ENCODE measurements at places on chromosomes 2 and 18.

DNA sequence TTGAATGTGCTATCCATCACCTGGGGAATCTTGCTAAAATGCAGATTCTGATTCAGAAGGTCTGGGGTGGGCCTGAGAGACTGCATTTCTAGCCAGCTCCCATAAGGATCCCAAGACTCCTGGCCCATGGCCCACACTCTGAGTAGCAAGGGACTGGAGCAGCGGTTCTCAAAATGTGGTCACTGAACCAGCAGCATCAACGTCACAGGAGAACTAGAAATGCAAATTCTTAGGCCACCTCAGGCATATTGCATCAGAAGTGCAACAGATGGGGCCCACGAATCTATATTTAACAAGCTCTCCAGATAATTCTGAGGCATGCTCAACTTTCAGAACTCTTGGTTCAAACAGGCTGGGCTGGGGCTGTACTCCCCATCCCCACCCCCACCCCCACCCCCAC, 74.6 kb downstream of the DHRS9 start:
- no peak for DNase-seq

- no peak for DNase-seq
Observed at GRCh38 chr18:37163119-37163518, 334.2 kb downstream of the KIAA1328 start.

DNA sequence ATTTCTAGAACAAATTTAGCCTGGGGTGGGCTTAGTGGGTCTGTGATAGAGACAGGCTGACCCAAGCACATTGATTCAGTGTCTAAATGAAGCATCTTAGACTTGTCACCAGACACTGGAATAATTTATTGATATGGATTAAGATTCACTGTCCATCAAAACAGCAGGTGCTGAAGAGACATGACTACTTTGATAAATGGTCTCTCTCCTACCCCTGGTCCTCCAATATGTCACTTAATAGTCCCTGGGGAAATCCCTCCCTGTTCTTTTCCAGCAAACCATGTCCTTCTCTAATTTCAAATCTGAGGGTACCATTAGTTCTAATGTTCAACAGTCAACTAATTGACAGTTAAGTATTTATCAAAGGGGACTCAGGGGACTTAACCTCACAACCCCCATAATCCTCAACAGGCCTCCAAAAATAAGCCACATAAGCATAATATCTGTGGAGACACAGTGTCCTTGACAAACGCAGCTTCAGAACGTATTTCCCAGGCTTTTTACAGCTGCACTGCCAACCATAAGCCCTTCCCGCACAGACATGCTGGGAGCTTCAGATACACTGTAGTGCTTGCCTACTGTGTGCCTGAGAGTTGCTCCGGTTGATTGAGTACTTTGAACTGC, 391.0 kb downstream of the THSD7B start:
- no peak for DNase-seq

- DNase-seq: no peak
Observed at GRCh38 chr2:79817288-79817687, 304.4 kb downstream of the CTNNA2 start.

DNA sequence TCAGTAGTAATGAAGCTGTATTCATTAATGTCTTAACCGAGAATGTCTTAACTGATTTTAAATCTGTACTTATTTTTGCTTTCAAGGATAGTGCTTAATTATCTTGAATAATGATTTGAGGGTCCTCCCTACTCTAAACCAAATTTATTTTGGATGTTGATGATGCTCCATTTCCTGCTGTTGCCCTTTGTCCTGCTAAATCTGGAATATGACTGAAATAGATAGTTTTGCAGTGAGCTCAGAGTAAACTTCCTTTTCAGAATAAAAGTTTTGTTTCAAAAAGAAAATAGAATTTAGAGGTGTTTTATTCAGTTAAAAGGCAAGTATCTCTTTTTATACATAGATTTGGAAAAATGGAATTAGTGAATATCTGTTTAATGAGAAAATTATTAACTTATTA, 8.1 kb downstream of the NBEAL1 start:
- no peak for DNase-seq

GRCh38 chr18:23618862-23619387, 32.6 kb upstream of the NPC1 start:
- no peak for DNase-seq

- no peak for DNase-seq
Observed at GRCh38 chr2:189772212-189772611, 9.6 kb upstream of the OSGEPL1 start.

DNA sequence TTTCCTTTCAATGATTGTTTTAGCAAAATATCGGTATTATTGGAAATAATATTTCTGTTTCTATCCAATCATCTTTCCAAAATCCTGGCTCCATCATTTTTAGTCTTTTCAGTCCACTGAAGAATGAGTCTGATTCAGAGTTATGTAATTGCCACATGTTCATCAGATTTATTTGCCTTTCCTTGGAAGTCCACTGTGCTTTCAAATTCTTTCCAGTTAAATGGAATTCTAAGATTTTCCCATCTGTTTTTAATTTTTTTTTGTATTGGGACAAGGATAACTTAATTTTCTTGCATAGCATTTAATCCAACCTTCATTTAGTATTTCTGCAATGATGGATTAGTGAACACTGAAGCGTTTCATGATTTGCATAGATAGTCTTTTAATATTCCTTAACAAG, 521.5 kb upstream of the NRXN1 start:
- no peak for DNase-seq

DNA sequence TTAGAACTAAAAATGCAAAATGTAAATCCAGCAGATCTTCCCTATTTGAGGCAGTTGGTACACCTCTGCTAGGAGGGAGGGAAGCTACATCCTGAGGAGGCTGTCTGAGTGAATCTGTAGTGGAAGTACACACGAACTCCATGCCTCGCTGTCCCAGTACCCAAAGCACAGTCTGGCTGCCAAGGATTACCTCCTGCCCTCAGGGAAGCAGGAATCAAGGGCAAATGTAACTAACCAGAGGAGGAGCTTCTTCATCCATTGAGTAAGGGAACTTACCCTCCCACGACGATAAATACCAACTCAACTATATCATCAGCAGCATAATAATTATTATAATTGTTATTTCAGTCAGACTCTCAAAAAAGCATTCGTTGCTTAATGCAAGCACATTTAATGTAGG, 2.1 kb downstream of the DHRS9 start:
- no peak for DNase-seq

DNA sequence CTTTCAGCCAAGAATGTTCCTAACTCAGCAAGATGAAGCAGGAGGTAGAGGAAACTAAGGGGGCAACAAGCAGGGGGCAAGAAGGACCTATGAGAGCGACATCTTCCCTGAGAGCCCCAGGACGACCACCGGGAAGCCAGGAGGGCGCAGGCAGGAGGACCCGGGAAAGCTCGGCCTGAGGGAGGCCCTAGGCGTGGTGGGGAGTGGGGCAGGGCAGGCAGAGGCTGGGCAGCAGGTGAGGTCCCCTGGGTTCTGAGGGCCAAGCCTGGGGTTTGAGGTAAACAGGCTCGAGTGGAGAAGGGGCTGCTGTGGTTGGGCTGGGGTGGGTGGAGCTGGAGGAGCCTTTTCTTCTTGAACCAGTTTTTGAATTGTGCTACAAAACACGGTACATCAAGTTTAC, 1.3 kb upstream of the ALPI start:
- no peak for DNase-seq

GRCh38 chr2:173347305-173348168, 7.1 kb upstream of the CDCA7 start:
- no peak for DNase-seq

DNA sequence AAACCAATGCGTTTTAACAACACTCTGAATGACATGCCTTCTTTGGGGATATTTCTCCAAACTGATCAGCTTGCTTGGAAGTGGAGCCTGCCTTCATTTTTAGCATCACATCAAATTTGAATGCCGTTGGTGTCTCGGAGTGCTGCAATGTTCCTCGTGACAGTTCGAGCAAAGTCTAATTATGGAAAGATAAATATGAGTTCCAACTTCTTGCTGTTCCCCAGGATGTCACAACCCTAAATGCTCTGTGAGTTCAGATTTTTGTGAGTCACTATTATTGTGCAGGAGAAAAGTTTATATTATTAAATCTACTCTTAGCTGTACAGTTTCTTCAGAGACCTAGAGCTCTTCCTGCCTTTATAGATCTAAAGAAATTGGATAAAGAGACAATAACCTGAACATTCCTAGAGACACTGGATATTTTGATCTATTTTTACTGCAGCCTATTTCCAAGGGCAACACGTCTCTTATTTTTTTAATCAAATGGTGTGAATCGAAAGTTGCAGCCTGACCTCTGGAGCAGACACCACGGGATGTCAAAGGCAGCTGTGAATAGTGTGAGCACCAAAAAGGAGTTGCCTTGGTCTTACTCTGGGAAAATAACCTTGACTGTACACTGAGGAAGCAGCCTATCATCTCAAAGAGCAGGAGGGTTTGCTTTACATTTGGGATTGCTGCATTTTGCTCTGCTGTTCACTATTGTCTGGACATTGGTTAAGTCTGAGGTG, 330.1 kb downstream of the TDRD15 start:
- no peak for DNase-seq

- no peak for DNase-seq
Observed at GRCh38 chr18:34544930-34545329, 165.2 kb upstream of the DTNA start.

DNA sequence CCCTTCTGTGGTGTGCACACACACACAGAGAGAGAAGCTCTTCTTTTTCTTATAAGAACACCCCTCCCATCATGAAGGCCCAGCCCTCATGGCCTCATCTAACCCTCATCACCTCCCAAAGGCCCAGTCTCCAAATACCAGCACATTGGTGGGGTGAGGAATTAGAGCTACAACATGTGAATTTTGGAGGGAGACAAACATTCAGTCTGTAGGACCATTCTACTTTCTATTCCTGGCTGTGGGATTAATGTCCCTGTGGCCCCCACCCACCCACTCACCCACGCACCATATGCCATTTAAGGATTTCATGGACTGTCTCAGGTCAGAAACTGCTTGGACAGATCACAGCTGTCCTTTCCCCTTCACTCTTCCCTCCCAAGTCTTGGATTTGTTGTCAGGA, 190.2 kb downstream of the GBX2 start:
- no peak for DNase-seq

GRCh38 chr18:10379522-10379921, 74.9 kb upstream of the APCDD1 start:
- DNase-seq: no peak

- no peak for DNase-seq
Observed at GRCh38 chr18:9333441-9334328, 888 bp upstream of the TWSG1 start.

DNA sequence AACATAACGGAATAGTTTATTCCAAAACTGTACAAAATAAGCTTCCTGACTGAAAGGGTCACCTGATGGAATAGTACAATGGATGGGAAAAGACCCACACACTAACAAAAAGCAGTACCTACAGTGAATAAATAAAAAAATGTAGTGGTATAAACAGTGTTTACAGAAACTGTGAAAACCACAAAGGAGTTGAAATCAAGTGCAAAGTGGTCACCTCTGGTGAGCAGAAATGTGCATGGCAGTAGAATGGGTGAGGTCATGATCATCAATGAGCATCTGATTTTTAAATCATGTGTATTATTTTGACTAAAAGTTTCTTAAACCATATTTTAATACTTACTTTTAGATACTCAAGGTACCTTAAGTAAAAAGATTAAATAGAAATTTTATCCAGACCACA, 11.4 kb downstream of the WDSUB1 start:
- DNase-seq: no peak

DNA sequence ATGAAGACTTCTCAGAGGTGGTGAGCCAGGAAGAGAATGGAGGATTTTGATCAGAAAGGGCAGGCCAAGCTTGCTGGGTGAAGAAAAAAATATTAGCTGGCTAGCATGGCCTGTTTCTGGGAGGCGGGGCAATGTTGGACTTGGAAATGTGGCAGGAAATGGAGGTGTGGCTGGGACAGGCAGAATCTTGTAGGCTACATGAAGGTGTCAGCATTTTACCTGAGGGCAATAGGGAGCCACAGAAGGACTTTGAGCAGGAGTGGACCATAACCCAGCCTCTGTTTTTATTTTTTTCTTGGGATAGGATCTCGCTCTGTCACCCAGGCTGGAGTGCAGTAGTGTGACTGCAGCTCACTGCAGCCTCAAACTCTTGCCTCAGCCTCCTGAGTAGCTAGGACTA, 31.7 kb downstream of the EMX1 start:
- no peak for DNase-seq

DNA sequence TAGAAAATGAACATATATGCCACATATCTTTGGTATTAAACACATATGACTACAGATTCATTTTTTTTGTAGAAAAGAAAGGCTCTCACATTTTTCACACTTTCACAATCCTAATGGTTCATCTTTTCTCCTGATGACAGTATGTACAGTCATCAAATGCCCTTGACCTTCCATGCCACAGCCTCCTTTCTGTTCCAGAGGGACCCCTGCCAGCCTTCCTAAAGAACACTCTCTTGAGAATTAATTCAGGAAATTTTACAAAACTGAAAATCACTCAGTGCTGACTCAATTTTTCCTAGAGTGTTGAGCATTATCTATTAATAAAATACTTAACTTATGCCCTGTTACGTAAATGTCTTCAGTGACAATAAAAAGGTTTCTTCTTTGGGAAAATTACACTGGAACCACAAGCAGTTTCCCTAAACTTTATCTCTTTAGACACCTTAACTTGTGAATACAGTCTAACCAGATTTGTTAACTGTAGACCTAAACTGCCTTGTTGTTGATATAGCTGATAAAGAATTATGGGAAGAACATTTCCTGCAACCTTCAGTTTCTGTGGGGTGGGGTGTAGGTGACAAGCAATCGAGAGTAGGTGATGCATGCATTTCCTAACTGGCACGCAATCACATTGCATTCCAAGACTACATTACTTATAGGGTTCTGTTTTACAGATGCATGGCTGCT, 15.3 kb upstream of the ACOXL start:
- no peak for DNase-seq

DNA sequence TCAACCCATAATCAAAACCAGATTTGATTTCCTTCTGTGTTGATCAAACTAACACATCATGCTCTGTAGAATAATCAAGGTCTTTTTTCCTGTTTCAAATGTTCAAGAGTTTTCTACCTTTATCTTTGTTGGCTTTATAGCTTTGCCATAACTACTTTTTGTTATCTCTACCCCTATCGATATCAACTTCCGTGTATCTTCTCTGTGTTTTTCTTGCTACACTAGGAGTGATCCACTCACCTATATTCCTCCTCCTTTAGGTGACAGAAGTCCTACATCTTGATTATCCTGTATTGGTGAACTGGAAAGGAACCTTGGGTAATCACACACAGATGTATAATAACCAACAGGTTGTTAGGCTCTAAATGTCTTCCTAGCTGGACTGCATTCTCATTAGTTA, 85.5 kb downstream of the LTBP1 start:
- DNase-seq: no peak
